Heart right ventricle (tissue), 16 donors: ENCODE measurements at places on chromosomes 12 and 14. TPM values are rescaled to one million over a fixed set of nuclear protein-coding genes. Genes with fewer than 3 reads are reported as not detected.

MIP gene
- 0.30 TPM for total RNA-seq

FMNL3 gene
- 19.6 TPM for total RNA-seq

PDZRN4 gene
- not detected for total RNA-seq

DNA sequence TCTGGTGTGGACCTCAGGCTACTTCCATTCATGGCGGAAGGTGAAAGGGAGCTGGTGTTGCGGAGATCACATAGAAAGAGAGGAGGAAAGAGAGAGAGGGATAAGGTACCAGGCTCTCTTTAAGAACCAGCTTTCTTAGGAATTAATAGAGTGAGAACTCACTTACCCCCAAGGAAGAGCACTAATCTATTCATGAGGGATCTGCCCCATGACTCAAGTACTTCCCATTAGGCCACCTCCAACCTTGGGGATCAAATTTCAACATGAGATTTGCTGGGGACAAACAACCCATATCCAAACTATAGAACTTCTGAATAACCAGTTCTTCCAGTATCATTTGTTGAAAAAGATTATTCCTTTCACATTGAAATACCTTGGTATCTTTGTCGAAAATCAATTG, 34.0 kb upstream of the C2CD5 start:
- H3K4me3 ChIP-seq: no peak overlapping the region
- H3K36me3 ChIP-seq: no peaks in the 10 kb centered on the region
- H3K4me1 ChIP-seq: no peaks in the 10 kb centered on the region

DNA sequence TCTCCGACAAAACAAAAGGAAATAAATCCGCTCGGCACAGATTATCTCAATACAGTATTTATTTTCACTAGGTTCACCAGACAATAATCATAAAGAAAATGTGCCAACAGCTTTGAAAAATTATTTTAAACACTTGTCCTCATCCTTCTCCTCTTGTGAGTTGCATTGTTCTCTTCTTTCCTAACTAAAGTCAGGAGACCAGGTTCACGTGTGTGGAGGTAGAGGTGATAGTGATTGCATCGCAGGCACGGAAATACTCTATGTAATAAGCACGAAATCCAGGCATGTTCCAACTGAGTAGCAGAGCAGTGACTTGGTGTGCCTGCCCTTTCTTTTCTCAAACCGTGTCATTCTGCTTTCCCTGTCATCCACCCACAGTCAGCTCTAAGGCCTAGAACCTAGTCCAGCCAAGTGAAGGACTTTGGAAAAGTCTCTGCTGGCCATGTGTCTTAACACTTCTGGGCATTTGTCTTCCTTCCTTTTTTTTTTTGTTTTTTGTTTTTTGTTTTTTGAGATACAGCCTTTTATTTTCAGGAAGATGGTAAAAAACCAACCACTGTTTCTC, 939 bp upstream of the SEL1L start:
- no peak overlapping the region for H3K27ac ChIP-seq
- no peaks in the 10 kb centered on the region for H3K27me3 ChIP-seq
- H3K4me1 ChIP-seq: peaks cover 67% of the 10 kb centered on the region
- H3K36me3 ChIP-seq: peaks cover 12% of the 10 kb centered on the region
- no peak for DNase-seq

DNA sequence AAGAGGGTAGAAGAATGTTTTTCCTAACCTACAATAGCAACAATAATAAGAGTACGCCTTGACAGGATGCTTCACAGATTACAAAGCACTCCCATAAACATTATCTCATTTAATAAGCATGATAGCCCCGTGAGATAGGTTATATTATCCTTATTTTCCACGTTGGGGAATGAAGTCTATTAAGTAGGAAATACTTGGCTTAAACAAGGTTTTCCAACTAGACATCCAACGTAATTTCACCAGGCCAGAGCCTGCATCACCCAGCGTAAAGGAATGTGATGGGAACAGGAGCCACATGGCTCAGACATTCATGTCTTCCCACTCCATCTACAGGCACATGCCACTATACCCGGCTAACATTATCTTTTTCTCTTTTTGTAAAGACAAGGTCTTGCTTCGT, 223.4 kb upstream of the AMIGO2 start:
- H3K4me1 ChIP-seq: peaks cover 12% of the 10 kb centered on the region
- H3K4me3 ChIP-seq: no peak overlapping the region
- no peak for DNase-seq
- no peak overlapping the region for H3K27ac ChIP-seq
- no peaks in the 10 kb centered on the region for H3K36me3 ChIP-seq
- H3K27me3 ChIP-seq: no peaks in the 10 kb centered on the region

- H3K36me3 ChIP-seq: no peaks in the 10 kb centered on the region
- H3K27me3 ChIP-seq: no peaks in the 10 kb centered on the region
- DNase-seq: no peak
- no peak overlapping the region for H3K4me3 ChIP-seq
- H3K27ac ChIP-seq: no peak overlapping the region
- H3K4me1 ChIP-seq: peaks cover 34% of the 10 kb centered on the region
Measured at GRCh38 chr12:124586756-124587155, 19.3 kb upstream of the NCOR2 start.

DNA sequence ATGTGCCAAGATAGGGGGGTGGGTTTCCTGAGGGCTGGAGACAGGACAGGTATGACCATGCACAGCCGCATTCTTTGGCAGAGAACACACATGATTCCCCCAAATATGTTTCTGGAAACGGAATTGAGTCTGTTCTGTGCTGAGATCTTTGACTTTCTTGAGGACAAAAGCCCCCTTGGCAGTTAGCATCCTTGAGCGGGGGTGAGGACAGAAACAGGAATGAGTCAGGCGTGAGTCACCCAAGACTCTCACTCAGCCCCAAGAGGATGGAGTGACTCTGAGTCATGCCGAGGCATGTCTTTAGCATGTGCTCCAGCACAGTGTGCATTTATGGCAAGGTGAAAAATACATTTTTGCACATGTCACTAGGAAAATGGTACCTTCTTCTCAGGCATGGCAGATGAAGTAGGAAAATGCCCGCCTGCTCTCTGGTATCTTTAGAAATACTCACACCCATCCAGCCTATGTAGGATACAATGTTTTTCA, 52.1 kb downstream of the DAD1 start:
- peak overlapping the region; percentile 38 for H3K27ac ChIP-seq
- no peak for DNase-seq
- H3K4me1 ChIP-seq: peaks cover 67% of the 10 kb centered on the region
- no peak overlapping the region for H3K4me3 ChIP-seq

DNA sequence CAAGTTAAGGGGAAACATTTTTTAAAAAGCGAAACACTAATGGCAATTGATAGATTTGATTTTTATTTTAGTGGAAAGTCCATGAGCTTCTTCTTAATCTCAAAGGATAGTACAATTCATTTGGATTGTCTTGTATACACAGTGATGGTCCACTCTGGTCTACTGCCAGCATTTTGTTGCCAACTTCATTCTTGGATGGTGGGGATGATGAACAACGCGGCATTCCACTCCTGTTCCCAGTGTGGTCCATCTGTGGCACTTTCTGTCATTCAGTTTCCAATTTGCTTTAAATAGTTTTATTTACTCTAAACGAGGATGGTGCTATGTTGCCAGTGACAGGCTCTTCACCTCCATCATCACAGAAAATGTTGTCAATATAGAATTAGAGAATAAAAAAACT, 40.3 kb upstream of the SLC38A2 start:
- no peak overlapping the region for H3K27ac ChIP-seq
- H3K36me3 ChIP-seq: no peaks in the 10 kb centered on the region
- H3K27me3 ChIP-seq: no peaks in the 10 kb centered on the region
- DNase-seq: no peak
- peaks cover 49% of the 10 kb centered on the region for H3K4me1 ChIP-seq

DNA sequence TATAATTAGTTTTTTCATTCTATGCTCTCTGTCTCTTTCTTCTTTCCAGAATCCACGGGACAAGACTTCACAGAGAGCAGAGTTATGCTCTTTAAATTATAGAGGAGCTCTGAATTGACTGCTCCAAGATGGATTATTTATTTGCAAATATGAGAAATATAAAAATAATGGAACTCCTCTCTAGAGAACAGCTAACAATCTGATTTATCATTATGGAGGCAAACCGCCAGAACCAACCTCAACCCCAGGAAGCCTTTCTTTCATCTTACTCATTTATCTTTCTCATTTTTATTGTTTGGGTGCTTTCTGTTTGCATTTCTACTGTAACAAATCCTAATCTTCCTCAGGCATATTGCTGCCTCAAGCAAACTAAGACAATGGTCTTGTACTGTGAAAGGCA, 216.5 kb downstream of the C12orf50 start:
- H3K36me3 ChIP-seq: no peaks in the 10 kb centered on the region
- DNase-seq: no peak
- H3K4me1 ChIP-seq: no peaks in the 10 kb centered on the region
- H3K27ac ChIP-seq: no peak overlapping the region

- H3K27ac ChIP-seq: no peak overlapping the region
- peaks cover 41% of the 10 kb centered on the region for H3K27me3 ChIP-seq
- no peaks in the 10 kb centered on the region for H3K4me1 ChIP-seq
- no peak for DNase-seq
- no peaks in the 10 kb centered on the region for H3K36me3 ChIP-seq
- no peak overlapping the region for H3K4me3 ChIP-seq
Measured at GRCh38 chr12:113488322-113488721, 16.7 kb upstream of the LHX5 start.

DNA sequence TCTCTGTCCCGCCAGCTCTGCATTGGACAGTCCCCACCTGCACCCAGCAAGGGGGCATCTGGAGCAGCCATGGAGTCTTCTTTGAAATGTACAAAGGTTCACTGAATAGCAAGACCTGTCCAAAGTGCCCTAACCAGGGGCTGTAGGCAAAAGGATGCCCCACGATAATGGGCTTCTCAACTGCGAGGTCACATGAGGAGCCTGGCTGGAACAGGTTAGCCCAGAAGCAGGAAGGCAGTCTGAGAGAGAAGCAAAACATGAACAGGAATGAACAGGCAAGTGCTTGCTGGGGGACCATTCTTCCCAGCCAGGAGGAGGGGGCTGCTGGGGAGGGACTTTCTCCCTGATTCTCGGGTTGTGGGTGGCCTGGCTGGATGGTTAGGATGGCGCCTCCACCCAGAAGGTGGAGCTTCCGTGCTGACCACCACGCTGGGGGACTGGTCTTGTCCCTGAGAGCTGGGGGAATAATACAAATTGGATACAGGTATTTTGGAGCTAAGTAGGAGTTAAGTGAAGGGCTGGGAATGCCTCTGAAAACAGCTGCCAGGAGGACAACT, 7.1 kb downstream of the KRT85 start:
- H3K27me3 ChIP-seq: peaks cover 33% of the 10 kb centered on the region
- no peak overlapping the region for H3K27ac ChIP-seq
- H3K4me1 ChIP-seq: no peaks in the 10 kb centered on the region
- H3K4me3 ChIP-seq: no peak overlapping the region
- H3K36me3 ChIP-seq: no peaks in the 10 kb centered on the region

- DNase-seq: no peak
- peaks cover 23% of the 10 kb centered on the region for H3K4me1 ChIP-seq
- no peak overlapping the region for H3K27ac ChIP-seq
- H3K4me3 ChIP-seq: no peak overlapping the region
- H3K36me3 ChIP-seq: no peaks in the 10 kb centered on the region
Measured at GRCh38 chr12:29816874-29817725, 33.4 kb upstream of the TMTC1 start.

DNA sequence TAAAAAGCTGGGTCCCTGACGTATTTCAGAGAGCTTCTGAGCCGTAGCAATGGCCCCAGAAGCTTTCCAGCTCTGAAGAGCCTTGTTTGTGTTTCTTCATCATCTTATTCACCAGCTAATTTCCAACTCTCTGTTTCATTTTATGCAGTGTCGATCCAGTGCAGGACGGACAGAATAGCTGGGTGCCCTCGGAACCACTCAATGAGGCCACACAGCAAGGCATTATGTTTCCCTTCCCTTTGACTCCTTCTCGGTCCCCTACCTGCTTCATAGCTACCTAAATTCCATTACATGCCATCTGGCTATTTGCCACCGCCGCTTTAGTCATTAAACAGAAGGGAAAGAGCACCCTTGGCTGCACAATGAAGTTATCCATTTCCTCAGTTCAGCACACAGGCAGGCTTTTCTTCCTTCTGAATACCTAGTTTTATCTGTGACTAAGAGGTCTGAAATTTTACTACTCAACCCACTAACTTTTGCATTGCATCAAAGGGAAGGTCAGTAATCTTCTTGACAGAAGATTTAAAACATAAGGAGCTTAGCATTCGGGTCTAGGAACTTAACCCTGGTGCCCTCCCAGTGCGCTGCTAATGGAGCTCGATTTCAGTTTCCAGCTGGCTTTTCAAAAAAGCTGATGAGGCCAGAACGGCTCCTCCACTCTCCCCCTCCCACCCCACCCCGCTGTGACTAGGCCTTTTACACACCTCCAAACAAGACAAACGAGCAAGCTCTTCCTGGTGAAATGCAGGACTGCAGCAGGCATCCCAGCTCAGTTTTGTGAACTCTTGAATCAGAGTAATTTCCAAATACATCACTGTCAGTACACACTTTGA, 176.8 kb downstream of the GXYLT1 start:
- no peak for DNase-seq
- no peaks in the 10 kb centered on the region for H3K4me1 ChIP-seq
- H3K27me3 ChIP-seq: no peaks in the 10 kb centered on the region
- no peak overlapping the region for H3K4me3 ChIP-seq
- H3K36me3 ChIP-seq: no peaks in the 10 kb centered on the region
- no peak overlapping the region for H3K27ac ChIP-seq

DNA sequence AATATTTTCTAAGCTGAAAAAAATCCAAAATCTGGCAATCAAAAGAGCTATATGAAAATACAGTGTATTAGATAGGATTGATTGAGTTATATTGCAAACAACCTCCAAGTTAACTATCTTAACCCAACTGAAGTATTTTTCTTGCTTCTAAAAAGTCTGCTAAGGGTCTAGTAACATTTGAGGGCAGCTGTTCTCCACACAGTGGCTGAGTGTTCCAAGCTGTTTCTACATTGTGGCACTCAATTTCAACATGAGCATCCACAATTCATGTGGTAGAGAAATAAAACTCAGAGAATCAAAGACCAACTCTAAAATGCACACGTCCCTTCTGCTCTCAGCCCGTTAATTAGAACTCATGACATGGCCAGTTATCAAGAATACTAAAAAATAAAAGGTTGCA, 340.0 kb downstream of the C12orf50 start:
- no peaks in the 10 kb centered on the region for H3K27me3 ChIP-seq
- no peak overlapping the region for H3K27ac ChIP-seq
- DNase-seq: no peak
- H3K36me3 ChIP-seq: no peaks in the 10 kb centered on the region
- no peak overlapping the region for H3K4me3 ChIP-seq

DNA sequence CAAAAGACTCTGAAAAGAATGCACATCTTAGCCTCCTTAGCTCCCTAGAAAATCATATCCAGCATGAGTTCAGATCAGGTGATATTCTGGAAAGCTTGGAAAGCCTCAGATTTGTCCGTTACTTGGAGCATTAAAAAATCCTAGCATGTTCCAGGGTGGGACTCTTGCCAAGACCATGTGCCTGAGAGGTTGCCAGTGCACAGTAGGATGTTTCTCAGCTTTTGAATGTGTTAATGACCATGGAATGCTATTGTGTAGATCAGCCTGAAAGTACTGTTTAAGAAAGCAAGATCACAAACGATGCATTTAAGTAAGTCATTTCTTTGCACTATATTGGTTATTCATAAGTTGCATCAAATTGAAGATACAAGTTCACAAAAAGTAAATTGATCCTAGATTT, 230.5 kb downstream of the ETNK1 start:
- no peaks in the 10 kb centered on the region for H3K36me3 ChIP-seq
- no peak overlapping the region for H3K27ac ChIP-seq

GRCh38 chr12:101920906-101921305, 43.5 kb downstream of the DRAM1 start:
- H3K27me3 ChIP-seq: no peaks in the 10 kb centered on the region
- no peak overlapping the region for H3K4me3 ChIP-seq
- peaks cover 5% of the 10 kb centered on the region for H3K4me1 ChIP-seq
- H3K36me3 ChIP-seq: peaks cover 11% of the 10 kb centered on the region
- DNase-seq: no peak

GRCh38 chr14:54364555-54365415, 32.0 kb upstream of the CDKN3 start:
- no peak overlapping the region for H3K4me3 ChIP-seq
- H3K27ac ChIP-seq: peak overlapping the region; percentile 86
- H3K4me1 ChIP-seq: peaks cover 11% of the 10 kb centered on the region
- H3K27me3 ChIP-seq: no peaks in the 10 kb centered on the region
- no peaks in the 10 kb centered on the region for H3K36me3 ChIP-seq
